Activated CD8-positive, alpha-beta memory T cell treated with anti-CD3 and anti-CD28 coated beads for 1 hour (primary cell): ENCODE measurements at places on chromosomes 6 and 20.

DNA sequence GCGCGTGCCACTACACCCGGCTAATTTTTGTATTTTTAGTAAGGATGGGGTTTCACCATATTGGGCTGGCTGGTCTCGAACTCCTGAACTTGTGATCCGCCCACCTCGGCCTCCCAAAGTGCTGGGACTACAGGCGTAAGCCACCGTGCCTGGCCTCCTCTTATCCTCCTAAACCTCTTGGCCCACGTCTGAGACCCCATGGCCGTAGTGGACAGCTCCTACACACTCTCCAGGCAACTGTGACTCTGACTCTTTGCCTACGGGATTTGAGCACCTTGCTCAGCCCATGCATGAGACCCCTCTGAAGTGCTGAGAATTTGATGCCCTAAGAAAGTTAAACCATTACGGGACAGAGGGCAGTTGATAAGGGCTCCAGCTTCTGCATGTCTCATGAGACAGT lies 25.0 kb downstream of the PERP start:
- DNase-seq: no peak

DNA sequence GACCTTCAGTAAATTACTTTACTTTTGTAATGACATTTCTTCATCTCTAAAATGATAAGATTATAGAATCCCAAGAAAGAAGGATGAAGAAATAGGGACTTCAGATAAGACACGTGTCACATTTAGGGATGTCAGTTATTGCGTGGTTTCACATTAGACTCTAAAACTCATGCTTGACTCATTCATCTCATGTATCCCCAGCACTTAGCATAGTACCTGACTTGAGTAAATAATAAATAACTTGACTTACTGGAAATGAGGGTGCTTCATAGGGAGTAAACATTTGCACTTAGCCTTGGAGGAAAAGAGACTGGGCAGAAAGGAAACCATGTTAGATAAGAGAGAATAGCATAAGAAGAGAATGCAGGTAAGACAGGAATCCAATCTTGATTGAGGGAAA lies 37.2 kb downstream of the VTA1 start:
- no peak for DNase-seq

- DNase-seq: no peak
Measured at GRCh38 chr6:48377115-48377514, 266.1 kb upstream of the PTCHD4 start.

DNA sequence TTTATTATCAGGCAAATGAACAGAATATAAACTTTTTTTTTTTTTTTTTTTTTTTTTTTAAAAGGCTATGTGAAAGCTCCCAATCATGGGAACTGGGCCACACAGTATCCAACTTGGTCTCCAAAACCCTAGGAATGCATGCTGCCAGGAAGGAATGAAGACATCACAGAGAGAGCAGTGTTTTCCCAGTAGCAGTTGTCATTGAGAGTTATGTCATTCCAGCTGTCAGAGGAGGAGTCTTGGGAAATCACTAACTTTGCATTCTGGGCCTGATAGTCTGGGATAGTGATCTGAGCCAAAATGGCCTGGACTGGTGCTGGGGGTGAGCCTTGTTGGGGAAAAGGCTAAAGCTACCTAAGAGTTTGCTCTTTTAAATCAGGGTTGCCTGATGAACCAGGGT lies 231.3 kb upstream of the MAP3K7 start:
- DNase-seq: no peak

DNA sequence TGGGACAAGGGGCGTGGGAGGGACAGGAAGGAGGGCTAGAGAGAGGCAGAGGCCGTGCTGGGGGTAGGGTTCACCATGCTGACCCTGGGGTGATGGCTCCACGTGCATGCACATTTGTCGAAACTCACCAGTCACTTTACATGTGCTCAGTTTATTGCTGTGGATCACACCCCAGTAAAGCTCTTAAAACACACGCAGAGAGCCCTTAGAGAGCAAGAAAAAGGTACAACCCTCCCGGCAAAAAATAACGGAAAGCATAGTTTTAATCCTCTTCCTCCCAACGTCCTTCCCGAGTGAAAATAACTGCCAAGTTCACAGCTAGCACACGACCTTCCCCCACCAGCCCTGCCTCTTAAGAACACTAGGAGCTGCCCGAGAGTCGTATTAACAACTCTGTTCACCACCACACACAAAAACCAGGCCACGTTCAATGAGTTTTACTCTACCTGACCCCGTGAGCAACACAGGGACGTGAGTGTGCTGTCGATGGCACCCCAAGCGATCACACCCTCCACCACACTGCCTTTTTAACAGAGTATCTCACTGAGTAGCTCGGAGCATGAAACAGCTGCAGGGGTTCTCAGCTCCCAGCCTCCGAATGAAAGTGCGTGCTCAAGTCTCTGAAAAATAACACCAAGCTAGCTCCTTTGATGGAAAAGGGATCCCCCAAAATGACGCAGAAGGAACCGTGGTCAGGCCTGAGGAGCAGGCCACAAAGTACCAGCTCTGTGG lies 39.7 kb downstream of the TAF4 start:
- no peak for DNase-seq

DNA sequence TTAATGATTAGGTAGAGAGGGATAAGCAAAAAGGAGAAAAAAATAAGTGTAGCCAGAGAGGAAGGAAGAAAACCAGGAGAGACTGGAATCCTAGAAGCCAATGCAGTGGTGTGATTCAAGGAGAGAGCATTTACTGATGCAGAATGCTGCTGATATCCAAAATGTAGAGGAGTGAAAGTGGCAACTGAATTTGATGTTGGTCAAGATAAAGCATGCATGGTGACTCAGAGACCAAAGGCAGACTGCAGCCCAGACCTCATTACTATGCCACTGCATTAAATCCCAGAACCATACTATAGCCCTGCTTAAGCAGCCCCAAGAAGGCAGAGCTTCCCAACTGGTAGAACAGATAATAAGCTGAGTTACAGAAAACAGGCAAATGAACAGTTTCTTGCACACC lies 15.8 kb downstream of the KLHL32 start:
- no peak for DNase-seq

DNA sequence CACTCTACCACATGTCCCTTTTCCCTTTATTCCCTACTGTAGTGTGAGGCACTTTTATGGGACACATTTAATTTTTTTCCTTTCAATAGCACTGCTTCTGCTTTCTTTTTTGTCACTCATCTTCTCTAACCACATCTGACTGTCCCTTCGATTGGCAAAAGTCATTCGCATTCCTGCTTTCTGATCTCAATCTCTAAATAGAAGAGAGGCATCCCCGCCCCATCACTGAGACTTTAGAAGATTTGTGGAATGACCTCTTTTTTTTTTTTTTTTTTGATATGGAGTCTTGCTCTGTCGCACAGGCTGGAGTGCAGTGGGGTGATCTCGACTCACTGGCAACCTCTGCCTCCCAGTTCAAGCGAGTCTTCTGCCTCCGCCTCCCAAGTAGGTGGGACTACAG lies 9.1 kb downstream of the ZNF292 start:
- DNase-seq: no peak

- DNase-seq: no peak
Measured at GRCh38 chr6:110999634-111000270, 17.9 kb downstream of the RPF2 start.

- DNase-seq: no peak
Measured at GRCh38 chr6:153047386-153047785, 44.9 kb upstream of the MTRF1L start.

GRCh38 chr6:33696548-33697518 lies 14.7 kb downstream of the UQCC2 start:
- no peak for DNase-seq

DNA sequence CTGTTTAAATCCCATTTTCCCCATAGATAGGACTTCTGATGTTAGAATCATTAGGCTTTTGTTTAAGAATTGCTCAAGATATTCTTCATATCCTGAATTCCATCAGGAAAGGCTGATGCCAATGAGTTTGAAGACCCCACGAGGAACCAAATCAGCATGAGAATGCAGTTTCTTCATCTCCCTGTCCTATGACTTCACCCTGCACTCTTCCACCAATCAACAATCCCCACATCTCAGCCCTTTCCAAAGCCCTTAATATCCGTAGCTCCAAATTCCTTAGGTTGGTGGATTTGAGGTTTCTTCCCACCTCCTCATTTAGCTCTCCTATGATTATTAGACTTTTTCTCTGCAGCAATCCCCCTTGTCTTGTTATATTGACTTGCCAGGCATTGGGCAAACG lies 88.3 kb upstream of the PRND start:
- DNase-seq: no peak

- DNase-seq: no peak
Measured at GRCh38 chr20:23167431-23167830, 81.3 kb upstream of the CD93 start.

GRCh38 chr20:61757-62156 lies 25.7 kb upstream of the DEFB125 start:
- no peak for DNase-seq

- no peak for DNase-seq
Measured at GRCh38 chr20:61954276-61955021, 111.2 kb downstream of the TAF4 start.

- no peak for DNase-seq
Measured at GRCh38 chr6:156269751-156270369, 507.3 kb upstream of the ARID1B start.

DNA sequence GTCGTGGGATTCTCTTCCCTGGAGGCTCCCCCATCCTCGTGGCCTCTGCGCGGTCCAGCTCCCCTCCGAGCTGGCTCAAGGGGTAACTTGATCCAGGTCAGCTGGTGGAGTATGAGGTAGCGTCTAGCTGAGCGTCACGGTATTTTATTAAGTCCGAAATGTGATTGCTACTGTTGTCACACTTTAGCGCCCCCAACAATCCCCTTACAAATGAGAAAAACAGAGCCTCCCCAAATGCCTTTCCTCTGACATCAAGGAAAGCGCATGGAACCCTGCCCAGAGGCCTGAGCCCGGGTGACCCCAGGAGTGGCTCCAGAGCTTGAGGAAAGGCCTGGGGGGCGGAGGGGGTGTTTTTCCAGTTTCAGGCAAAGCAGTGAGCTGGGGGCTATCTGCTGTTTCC lies 192.4 kb downstream of the ZMYND8 start:
- DNase-seq: no peak

DNA sequence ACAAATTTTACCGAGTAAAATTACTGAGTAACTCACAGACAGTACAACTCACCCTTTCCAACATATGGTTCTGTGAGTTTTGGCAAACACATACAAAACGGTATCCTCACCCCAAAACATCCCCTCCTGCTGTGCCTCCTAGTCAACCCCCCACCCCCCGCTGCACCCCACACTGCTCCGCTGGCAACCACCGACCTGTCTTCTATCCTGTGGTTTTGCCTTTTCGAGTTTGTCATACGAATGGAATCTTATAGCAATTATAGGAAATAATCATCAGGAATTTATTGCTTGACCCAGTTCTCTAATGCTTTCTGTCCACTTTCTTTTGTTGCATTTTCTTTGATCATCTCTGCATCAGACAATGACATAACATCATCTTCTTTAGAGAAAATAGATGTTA lies 312.3 kb downstream of the KIF16B start:
- no peak for DNase-seq

DNA sequence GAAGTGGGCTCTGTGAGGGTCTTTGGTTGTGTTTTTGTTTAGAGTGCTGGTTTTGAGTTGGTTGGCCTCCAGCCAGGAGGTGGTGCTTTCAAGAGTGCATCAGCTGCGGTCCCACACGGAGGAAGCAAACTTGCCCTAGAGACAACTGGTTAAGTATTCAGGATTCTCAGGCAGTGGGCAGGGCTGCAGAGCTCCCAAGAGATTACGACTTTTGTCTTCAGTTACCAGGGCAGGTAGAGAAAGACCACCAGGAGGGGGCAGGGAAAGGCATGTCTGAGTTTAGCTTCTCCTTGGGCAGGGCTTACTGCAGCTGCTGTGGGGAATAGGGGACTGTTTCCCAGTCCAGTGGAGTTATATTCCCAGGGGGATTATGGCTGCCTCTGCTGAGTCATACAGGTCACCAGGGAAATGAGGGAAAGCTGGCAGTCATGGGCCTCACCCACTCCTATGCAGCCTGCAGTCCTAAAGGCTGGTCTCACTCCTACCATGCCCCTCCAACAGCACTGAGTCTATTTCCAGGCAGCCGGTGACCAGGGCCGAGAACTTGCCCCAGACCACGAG lies 64.3 kb downstream of the TTI1 start:
- DNase-seq: no peak

DNA sequence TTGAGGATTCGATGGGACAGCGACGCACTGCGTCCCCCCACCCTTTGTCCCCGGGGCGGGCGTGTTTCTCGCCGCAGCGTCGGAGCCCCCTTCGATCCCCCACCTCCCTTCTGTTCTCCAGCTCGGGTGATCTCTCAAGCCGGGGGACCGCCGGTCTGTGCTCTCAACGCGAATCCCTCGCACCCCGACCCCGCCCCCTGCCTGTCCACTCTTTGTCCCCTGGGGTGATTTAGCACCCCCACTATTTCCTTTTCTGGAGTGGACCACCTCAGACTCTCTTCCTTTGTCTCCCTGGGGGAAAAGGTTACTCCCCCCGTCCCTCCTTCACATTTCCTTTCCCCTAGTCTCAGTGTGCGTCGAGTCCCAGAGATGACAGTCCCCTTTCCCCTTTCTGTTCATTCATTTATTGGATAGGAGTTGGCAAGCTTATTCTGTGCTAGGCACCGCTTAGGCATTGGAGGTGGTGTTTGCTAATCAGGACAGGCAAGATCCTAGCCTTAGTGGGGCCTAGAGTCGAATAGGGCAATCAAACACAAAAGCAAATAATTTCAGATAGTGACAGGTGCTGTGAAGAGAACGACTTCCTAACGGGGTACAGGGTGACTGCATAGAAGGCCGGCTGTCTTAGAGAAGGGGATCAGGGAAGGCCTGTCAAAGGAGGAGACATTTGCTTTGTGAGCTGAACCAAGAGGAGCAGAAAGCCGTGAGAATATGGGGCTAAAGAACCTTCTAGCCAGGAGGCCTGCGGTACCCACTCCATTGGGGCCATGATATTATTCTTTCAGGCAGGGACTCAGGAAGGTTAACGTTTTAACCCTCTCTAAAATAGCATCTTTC lies 741 bp downstream of the PTPN1 start:
- no peak for DNase-seq

- no peak for DNase-seq
Measured at GRCh38 chr6:40937491-40937890, 101.5 kb downstream of the UNC5CL start.

GRCh38 chr6:46370622-46371021 lies 120.6 kb downstream of the RCAN2 start:
- DNase-seq: no peak

GRCh38 chr6:153023977-153024708 lies 21.6 kb upstream of the MTRF1L start:
- DNase-seq: no peak

DNA sequence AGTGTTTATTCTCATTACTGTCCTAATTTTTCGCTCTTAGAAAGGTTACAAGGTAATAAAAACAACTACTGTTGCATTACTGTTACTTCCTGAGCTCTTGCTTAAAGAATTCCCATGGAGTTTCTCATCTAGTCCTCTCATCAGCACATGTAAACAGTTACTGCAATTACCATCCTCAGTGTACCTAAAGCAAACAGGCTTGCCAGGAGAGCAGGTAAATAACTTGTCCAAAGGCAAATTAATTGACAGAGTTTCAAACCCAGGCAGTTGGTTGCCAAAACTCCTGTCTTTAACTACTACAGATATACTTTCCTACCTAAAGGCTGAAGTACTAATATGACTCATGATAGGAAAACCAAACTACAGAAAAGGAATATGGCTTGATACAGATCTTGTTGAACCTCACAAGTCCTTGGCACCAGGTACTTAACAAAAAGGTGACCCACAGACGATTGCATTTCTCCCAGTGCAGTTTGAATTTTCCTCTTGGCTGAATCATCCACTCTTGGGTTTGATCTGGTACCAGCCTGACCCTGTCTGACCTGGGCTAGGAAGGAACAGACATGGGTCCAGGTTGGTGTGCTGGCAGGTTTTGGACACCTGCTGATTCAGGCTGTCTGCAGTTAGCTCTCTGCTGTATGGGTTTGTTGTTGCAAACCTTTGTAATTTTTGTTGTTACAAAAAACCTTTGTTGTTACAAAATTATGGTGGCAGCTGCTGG lies 153.0 kb downstream of the CFAP61 start:
- no peak for DNase-seq
